DMS79 (cell line): ENCODE measurements at places on chromosomes 5 and 9.

GRCh38 chr9:385818-386398, 171.2 kb downstream of the DOCK8 start:
- DNase-seq, result no peak

- no peak for DNase-seq
These were observed 145.3 kb upstream of the FST start for GRCh38 chr5:53335115-53335514.

GRCh38 chr5:16937503-16938161, 1.5 kb upstream of the MYO10 start:
- DNase-seq, result no peak

DNA sequence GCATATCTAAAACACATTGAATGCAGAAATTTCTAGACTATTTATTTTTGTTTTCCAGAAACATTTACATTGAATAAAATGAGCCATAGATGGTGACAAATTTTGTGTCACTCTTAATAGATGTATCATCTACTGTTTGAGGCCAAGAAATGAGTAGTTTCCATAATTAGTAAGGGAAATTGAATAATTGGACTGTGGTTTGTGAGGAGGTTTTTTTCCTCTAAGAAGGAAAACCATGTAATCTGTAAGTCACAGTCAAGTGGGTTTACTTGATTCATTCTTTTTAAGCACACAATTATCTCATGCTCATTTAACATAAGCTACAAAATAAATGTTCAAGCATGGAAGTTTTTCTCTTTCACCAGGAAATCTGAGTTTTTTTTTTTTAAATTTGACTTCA, 876.4 kb downstream of the NR2F1-AS1 start:
- DNase-seq, result no peak

GRCh38 chr5:122484103-122484502, 172.1 kb downstream of the SNCAIP start:
- DNase-seq, result no peak

DNA sequence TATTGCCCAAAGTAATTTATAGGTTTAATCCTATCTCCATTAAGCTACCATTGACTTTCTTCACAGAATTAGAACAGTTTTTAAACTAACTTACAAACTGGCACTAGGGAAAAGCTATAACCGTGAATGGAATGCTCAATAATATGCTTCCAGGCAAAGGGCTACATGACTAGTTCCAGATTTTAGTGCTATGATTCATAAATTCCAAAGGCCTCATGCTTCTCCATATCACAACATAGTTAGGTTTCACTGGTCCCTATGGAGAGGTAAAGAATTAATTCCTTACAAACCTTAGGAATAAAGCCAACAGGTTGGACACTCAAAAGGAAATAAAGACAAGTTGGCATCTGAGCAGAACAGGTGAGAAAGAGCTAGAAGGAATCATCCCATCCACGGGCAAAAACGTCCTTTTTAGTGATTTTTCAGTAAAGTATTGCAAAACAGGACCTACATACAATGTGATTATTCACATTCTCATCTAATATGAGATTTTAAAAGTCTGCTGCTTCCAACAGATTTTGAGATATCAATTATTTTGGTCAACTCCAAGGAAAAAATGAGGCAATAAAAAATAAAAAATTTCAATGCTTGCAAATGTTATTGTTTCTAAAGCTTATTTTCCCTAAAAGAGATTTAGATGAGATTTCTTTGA, 97.0 kb upstream of the TARS1 start:
- DNase-seq, result no peak

DNA sequence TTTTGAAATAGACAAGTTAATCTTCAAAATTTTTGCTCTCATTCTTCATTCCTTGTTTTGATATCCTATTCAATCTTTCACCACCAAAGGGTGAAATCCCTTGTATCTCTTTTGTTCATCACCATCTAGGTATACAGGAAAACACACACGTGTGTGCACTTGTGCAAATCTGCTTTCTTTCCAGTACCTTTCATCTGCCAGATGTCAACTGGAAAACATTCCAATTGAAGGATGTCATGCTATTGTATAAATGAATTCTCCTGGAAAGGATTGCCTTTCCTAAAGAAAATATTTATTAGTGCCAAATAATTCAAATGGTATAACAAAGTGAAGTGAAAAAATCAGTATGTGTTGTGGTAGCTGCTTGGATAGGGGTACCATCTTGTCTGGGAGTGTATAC, 123.7 kb downstream of the RANBP17 start:
- DNase-seq, result no peak

DNA sequence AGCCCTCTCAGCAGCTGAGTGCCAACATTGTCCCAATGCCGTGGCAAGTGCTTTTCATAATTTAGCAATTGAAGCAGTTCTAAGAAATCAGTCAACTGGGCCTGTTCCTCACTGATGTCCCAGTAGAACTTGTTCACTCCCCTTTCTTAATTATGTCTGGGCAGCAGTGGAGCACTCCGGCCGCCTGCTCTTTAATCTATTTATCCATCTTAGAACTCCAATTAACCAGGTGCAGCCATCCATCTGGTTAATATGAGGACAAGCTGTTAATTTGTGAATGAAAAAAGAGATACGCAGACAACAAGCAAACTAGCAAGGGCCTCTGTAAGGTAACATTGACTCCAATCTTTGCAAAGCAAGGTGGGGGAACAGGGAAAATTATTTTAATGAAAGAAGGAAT, 39.4 kb downstream of the MAT2B start:
- DNase-seq, result no peak

DNA sequence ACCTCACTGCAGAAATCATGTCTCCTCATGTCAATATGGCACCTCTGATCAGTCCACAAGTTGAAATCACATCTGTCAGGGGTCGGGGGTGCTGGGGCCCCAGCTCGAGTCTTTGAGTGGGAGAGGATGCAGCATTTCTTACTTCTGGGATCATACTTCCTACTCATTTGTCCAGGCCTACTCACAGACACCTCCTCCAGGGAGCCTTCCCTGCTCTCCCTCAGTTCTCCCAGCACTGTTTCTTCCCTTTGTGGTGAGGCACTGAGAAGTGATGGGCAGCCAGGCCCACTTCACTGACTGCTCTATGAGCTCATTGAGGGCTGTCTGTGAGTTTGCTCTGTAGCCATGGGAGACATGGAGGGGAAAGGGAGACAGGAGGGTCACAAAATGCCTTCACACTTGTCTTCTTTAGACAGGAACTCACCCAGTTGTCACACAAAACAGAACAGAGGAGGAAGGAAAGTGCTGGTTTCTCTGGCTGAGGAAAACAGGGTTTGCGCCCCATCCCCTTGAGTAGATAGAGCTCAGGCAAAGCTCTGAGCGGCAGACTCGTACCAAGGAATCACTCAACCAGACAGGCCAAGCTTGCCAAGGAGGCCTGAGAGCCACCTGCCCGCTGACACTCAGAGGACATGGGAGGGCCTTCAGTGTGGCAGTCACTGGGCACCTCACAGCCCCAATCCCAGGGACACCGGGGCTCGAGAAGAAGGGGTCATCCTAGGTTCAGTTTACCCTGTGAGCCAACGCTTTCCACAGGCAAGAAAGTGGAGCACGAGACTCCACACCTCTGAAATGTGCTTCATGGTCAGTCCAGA, 152.9 kb downstream of the GABBR2 start:
- DNase-seq, result no peak

DNA sequence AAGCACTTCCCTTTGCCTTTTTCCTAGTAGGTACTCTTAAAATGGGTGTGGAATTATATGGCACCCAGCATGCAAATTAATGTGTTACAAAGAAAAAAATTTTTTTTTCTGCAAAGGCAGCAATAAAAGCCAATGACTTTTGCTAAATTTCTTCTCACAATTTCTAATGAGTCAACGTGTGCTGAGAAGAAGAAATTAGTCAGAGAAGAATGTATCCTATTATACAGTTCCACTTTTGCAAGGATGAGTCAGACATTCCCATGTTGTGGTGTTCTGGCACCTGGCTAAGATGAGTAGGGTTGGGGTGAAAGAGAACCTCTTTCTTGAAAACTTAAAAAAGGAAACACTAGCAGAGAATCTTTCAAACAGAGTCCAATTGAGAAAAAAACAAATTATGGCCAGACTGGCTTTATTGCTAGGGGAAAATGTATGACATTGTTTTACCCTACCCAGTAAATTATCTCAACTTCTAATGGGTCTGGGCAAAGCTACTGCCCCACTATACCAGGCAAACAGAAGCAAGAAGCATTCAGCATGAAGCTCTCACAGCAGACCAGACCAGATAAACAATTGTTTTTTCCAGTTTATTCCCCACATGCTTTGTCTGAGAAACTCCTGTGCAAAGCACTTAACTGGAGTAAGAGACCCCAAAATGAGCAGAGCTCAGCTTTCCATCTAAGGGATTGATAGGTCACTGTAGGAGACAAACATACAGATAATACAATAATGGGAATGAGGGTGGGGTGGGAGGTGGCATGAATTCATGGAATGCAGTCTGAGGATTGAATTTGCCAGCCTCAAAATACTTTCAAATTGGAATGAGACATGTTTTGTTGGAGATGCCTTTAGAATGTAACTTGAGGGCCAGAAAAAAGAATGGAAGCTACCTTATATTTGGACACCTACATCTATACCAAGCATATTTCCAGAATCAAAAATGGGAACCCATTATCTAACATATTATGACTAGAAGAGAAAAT, 220.8 kb upstream of the RFX3 start:
- DNase-seq, result no peak

GRCh38 chr5:138770977-138771376, 17.8 kb downstream of the CTNNA1 start:
- DNase-seq, result no peak

- DNase-seq, result no peak
These were observed 60.3 kb upstream of the RIOK2 start for GRCh38 chr5:97243353-97243752.

DNA sequence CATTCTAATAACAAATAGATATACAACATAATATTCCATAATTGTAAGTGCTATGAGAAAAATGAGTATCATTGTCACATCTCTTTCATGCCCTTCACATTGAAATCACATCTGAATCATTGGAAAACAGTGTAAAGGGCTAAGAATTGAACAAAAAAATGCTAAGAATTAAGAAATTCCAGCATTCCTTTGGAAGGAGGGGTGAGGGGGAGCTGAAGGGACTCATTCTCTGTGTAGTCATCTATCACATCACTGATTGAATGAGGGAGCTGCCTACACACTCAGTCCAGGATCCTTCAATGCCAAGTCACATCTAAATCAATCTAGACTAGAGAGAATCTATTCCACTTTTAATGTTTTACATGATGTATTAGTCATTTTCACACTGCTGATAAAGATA, 286.6 kb downstream of the DTWD2 start:
- DNase-seq, result no peak

- DNase-seq, result no peak
These were observed 13.8 kb downstream of the CD74 start for GRCh38 chr5:150398722-150399523.

- no peak for DNase-seq
These were observed 98.5 kb upstream of the LMX1B start for GRCh38 chr9:126515001-126515872.

- no peak for DNase-seq
These were observed 18.0 kb upstream of the STARD4 start for GRCh38 chr5:111530298-111530740.

DNA sequence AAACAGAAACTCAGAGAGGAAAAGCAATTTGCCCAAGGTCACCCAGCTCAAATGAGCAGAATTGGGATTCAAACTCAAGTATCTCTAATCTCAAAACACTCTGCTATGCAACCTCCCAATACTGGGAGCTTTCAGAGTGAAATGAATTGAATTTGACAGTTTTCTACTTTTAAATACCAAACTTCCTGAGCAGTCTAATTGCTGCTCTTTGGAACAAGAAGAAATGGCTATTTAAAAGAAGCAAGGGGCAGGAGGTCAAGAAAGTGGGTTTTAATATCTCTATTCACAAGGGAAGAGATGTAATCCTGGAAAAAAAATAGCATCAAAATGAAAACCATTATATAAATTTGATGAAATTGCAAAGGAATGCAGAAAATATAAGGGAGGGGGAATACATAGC, 142.6 kb downstream of the INSYN2B start:
- DNase-seq, result no peak

DNA sequence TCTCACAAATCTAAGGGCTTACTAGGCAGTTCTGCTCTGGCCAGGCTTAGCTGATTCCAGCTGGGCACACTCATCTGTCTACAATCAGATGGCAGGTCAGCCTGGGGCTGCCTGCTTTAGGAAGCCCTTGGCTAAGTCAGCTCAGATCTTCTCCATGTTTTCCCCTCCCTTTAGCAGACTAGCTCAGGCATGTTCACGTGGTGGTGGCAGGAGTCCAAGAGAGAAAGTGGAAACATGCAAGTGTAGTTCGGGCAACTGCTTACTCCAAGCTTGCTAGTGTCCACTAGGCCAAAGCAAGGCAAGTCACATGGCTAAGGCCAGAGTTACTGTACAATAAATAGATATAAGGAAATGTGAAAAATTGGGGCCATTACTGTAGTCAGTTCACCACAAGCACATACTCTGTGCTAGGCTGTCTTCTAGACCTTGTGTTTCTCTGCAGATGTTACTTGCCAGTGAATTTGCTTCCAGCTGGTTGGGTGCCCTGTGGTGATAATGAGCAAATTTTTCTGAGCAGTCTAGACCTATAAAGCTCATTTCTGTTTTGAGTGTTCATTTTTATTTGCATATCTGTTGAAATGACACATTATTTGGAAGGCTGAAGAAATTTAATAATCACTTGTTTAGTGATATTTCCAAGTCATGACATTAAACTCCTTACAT, 38.3 kb downstream of the RECK start:
- DNase-seq, result peak; percentile 32

DNA sequence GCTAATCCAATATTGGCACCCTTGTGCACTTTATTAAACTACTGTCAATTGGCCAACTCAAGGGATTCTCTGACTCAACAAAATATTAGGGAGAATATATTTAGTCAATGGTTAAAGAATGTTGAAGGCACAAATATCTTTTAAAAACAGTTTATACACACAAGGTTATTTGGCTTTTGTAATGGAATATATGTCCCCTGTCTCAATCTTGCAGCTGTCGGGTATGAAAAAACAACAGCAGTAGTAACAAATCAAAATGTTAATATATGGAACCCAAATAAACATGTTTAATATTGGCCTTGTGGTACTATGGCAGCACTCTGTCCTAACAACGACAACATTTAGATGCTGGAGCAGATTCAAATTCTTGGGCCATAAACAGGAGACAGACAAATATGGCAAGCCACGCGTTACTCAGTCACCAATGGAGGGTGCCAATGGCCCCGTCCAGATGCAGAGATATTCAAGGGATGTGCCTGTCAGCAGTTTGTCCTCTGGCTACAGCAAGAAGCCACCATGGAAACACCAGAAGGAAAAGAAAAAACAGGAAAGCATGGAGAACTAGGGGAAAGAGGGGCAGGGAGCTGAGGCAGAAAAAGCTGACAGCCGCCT, 342.0 kb downstream of the NDUFS4 start:
- no peak for DNase-seq

GRCh38 chr5:78003919-78004318, 227.8 kb upstream of the TBCA start:
- no peak for DNase-seq

GRCh38 chr5:150124596-150124995, 31.0 kb downstream of the PDGFRB start:
- no peak for DNase-seq
